Stimulated activated CD8-positive, alpha-beta memory T cell treated with anti-CD3 and anti-CD28 coated beads, Interleukin-7, amount 100 ng/mL, for 1 hour (primary cell): ENCODE measurements at places on chromosomes 16 and 17.

GRCh38 chr17:22512506-22512905, 820.2 kb downstream of the KCNJ18 start:
- no peak for DNase-seq

DNA sequence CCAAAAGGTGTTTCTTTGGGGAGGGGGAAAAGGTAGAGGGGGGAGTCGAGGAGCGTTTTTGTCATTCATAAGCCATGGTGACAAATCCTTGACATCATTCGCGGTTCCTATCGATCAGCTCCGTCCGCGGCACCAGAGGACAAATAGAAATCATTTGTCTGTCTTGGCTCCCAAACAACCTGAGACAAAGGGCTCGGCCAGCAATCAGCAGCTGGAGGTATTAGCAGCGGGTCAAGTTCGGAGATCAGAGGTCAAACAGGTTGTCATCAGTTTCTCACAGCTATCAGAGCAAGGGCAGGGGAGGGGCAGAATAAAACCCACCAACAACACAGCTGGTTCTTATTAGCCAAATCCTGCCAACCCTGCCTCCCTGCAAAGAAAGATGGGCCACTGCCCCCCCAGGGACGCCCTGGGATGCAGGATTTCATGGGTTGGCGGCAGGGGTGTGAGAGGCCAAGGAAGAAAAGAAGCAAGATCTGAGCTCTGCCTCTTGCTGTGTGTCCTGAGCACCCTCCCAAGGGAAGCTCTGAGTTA, 145.3 kb upstream of the LHX1 start:
- no peak for DNase-seq

- no peak for DNase-seq
Measured at GRCh38 chr16:30896261-30896888, at the start of gene CTF1. Gene CTF1 (plus strand): TSS chr16:30896614. CDS start chr16:30896644, 30 bp downstream.

DNA sequence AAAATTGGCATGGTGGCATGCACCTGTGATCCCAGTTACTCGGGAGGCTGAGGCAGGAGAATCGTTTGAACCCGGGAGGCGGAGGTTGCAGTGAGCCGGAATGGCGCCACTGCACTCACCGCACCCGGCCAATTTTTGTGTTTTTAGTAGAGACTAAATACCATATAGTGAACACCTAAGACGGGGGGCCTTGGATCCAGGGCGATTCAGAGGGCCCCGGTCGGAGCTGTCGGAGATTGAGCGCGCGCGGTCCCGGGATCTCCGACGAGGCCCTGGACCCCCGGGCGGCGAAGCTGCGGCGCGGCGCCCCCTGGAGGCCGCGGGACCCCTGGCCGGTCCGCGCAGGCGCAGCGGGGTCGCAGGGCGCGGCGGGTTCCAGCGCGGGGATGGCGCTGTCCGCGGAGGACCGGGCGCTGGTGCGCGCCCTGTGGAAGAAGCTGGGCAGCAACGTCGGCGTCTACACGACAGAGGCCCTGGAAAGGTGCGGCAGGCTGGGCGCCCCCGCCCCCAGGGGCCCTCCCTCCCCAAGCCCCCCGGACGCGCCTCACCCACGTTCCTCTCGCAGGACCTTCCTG, at the start of gene HBQ1:
HBQ1 (plus strand) TSS at position 359 of the 575 bp plus-strand sequence; CDS start at position 387, 28 bp downstream.
- DNase-seq, result no peak

GRCh38 chr17:13671771-13672170, 70.0 kb upstream of the HS3ST3A1 start:
- no peak for DNase-seq

DNA sequence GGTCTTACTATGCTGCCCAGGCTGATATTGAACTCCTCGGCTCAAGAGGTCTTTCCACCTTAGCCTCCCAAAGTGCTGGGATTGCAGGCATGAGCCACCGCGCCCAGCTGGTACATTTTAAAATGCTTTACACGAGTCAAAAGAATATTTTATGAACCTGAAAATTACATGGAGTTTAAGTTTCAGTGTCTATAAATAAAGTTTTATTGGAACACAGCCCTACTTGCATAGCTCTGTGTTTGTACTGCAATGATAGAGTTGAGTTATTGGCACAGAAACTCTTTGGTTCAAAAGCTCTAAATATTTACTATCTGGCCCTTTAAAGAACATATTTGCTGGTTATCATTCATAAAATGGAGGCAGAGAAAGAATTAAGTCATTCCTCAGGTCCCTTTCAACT, 24.3 kb downstream of the MAP2K6 start:
- no peak for DNase-seq

GRCh38 chr16:73228649-73229048, 180.7 kb upstream of the ZFHX3 start:
- DNase-seq, result no peak

DNA sequence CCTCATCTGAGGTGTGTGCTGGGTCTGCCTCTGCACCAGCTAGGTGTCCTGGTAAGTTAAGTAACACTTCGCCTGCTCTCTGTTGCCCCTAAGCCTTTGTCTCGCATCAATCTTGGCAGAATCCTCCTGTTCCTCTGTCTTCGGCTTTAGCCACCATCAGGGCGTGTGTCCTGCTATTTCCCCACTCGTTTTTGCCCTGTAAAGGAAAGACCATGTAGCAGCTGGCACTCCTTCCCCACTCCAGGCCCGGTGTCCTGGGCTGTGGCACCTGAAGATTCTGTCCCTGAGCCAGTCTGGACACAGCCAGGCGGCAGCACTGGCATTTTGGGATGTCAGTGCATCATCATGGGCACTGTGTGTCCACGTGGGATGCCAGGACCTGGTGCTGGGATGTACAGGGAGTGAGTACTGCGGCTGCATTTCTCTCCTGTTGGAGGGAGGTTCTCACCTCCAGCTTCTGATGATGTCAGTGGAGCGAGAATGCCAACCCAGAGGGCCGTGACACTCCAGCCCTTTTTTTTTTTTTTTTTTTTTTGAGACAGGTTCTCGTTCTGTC, 26.2 kb upstream of the FOXK2 start:
- no peak for DNase-seq

GRCh38 chr17:12180644-12181261, 160.1 kb downstream of the MAP2K4 start:
- no peak for DNase-seq

DNA sequence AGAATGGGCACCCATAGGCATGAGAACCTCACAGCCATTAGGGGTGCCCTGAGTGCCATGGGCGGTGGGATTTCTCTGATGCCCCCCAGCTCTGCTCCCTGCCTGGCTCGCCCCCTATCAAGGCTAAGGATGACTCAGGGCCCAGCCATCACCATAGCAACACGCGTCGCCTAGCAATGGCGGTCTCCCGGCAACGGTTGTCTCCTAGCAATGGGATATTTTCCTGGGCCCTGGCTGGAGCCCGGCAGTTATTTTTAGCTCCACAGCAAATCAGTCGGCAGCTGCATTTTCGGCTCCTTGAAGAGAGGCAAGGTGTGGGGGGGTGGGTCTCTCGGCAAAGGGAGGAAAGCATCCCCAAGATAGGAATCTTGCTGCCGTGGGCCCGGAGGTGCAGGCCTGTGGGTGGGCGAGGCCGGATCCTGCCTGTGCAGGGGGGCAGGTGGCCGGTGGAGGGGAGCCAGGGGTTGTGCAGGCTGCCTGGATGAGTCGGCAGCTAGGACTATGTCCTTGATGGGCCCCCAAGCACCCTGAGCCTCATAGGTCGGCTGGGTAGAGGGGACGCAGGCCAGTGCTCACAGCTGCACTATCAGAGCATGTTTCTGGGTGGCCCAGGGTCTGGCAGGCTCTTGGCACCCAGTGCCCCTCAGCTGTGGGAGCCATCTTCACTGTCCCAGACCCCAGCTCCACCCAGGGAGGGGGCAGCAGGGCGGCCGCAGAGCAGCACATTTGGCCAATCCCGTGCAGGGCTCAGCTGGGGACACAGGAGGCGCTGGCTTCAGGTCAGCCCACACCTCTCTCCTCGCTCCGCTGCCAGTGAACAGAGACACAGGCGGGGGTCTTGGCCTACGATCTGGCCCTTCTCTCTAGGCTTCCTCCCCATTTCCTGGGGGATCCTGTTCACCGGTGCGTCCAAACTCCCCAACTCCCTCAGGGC, 4.2 kb upstream of the FBXL16 start:
- DNase-seq, result no peak

DNA sequence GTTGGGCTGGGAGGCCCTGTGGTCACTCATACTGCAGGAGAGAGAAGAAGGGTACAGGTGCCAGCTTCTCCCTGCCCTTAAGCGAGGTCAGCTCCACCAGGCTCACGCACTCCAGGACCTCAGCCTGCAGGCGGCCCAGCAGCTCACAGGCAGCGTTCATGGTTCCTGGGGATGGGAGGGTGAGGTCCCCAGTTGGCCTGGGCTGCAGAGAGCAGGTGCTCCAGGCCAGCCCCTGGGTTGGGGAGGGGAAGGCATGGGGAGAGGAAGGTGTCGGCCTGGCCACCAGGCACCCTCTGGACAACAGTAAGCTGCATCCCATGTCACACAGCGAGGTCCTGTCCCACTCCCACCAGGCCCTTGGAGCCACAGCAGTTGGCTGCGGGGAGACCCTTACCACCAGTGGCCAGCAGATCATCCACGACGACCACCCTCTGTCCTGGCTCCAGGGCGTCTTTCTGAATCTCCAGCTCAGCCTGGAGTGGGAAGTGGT, 2.0 kb downstream of the APRT start:
- DNase-seq, result no peak

DNA sequence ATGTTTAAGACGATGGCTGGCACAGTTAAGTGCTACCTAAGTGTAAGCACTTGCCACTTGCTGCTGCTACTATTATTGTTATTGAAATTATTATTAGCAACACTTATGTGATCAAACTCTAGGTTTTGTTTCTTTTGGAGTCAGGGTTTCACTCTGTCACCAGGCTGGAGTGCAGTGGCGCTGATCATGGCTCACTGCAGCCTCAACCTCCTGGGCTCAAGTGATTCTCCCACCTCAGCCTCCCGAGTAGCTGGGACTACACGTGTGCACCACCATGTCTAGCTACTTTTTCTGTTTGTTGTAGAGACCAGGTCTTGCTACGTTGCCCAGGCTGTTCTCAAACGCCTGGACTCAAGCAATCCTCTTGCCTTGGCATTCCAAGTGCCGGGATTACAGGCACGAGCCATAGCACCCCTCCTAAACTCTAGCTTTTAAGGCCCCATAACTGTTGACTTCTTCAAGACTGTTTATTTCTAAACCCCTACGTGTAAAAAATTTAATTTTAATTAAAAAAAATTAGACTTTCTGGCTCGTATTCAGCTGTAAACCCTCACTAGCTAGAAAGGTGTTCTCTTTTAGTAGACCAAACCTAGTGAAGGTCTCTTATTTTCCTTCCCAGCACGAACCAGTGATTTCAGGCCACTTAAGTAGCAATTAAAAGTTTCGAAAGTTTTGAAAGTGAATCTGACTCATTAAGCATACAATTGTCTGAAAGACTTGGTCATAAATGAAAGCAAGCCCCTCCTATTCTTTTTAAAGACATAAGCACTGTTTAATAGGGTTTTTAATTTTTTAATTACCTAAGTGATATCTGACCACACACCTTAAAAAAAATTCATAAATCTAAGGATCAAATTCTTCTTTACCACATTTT, 11.7 kb upstream of the SCNN1B start:
- DNase-seq, result no peak

DNA sequence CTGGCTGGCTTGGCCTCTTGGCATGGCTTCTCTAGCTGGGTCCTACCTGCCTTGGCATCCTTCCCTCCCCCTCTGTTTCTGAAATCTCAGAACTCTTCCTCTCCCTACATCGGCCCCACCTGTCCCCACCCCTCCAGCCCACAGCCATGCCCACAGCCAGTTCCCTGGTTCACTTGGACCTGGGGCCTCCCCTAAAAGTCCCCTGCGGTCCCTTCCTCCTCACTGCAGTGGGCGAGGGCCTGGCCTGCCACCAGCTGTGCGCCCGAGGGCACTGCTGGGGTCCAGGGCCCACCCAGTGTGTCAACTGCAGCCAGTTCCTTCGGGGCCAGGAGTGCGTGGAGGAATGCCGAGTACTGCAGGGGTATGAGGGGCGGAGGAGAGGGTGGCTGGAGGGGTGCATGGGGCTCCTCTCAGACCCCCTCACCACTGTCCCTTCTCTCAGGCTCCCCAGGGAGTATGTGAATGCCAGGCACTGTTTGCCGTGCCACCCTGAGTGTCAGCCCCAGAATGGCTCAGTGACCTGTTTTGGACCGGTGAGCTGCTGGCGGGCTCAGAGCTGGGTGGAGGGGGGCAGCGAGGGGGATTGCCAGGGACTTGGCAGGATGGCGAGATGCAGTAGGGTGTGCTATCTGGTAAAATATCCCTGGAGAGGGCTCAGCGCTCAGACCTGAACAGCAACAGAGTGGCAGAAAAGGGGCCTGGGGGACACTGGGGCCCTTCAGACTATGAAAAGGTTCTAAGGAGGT, 14.1 kb downstream of the MIEN1 start:
- DNase-seq, result no peak

GRCh38 chr17:80528536-80528935, 16.1 kb upstream of the RPTOR start:
- no peak for DNase-seq

- DNase-seq, result no peak
Measured at GRCh38 chr16:7289299-7289698, 43.3 kb upstream of the RBFOX1 start.

GRCh38 chr17:79646721-79647455, 36.0 kb upstream of the RBFOX3 start:
- no peak for DNase-seq
